ENCODE measurements at places on chromosomes 6 and 20.

- no peak for DNase-seq
These were observed 60.5 kb downstream of the ZMYND8 start for GRCh38 chr20:47295921-47296426.

DNA sequence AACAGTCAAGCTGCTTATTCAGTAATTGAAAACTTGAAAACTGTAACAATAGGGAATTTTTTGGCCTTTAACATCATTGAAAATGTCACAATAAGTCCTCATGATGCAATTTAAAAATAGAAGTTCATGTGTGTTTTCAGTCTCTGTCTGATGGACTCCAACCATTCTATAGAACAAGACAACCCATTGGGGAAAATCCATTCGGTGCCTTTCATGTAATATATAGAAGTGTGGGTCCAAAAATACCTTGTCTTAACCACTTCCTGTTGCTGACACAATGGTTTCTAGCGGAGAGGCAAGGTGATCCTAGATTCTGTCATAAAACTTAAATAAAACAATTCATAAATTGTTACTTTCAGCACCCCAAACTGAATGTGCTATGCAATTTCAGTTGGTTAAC, 1131.3 kb upstream of the MAP3K7 start:
- no peak for DNase-seq

DNA sequence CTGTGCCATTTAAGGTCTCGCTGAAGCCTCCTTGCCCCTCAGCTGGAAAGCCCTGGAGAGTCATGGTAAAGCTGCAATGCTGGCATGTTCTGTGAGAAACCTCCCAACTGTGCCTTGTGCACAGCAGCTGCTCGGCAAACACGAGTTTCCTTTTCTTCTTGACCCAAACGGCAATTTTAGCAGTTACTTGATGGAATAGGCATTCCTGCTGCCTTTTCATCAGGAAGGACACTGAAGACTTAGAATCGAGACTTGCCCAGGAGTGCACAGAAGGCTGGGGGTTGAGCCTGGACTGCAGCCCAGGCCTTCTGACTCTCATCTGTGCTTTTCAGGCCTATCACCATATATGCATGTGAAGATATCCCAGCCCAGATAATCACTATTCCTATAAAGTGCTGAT, 28.7 kb upstream of the CLDN20 start:
- DNase-seq: no peak

DNA sequence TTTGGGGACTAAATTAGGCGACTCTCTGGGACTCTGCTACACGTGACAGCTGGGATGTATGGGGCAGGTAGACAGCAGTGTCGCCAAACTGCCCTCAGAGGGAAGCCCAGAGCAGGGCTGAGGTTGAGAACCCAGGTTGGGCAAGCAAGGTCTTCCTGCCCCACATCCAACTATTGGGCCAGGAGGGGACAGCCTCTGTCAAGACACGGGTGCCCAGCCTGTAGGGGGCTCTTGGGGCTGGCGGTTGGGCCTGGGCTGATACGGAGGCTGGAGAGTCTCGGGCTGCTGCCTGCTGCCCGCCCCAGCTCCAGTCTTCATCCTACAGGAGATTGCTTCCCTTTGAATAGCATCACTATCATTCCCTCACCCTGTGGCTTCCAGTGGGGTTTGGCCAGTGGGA, 33.3 kb downstream of the CPNE5 start:
- no peak for DNase-seq

DNA sequence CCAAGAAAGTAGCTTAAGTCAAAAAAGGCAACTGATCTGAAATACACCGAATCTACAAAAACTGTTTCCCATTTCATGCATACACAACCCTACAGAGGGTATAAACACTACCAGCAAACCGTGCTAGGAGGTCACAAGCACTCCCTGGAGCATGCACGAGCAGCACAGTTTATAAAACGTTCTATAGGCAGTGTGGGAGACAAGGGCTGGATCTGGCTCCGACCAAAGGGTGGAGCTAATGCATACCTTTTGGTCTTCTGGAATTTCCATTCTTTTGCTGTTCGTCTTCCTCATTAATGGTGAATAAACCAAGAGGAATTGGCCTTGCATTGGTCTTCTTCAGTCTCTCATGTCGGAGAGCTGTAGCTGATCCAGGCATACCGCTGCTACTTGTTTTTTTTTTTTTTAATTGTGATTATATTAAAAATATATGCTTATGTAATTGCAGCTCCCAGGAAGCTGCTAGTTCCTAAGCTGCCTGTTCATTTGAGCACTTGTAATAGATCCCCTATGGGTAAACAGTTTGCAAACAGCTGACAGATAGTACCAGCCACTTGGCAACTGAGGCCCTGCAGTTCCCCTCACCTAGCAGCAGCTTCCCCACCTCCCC, 24.5 kb downstream of the MAP7 start:
- DNase-seq: no peak

GRCh38 chr6:73893696-73894095, 197.7 kb downstream of the CD109 start:
- DNase-seq: no peak

DNA sequence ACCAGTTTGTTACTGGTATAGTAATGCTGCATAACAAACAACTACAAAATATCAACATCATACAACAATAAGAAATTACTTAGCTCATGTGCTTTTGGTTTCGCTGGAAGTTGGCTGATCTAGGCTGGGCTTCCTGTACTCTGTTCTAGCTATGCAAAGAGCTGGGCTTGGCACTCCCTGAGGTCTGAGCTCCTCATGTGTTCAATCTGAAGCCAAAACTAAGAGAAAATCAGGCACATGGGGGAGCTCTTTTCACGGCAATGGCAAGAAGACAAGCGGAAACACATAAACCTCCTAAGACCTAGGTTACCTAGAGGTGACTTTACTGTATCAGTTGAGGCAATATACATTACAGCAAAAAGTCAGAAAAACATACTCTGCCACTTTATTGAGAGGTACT, 574.2 kb downstream of the KHDRBS2 start:
- DNase-seq: no peak
